ENCODE measurements at places on chromosomes 3 and 15. TPM values are rescaled to one million over a fixed set of nuclear protein-coding genes. Genes with fewer than 3 reads are reported as not detected.

DNA sequence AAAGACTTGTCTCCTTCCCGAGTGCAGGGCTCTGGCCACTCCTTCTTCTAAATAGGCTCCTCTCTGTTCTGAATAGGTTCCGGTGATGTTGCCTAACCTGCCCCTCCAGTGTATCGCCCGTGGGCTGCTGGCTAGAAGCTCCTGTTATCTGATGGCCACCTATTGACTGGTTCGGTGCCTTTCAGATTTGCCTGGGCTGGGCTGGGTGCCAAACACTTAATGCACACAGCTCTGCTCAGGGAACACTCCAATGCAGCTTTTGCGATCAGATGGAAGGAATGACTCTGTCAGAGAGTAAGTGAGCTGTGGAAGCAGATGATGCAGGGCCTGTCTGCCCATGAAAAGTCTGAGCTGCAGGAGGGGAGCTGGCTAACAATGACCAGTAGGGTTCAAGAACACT lies 112.9 kb downstream of the CORO2B start:
- no peak for DNase-seq

DNA sequence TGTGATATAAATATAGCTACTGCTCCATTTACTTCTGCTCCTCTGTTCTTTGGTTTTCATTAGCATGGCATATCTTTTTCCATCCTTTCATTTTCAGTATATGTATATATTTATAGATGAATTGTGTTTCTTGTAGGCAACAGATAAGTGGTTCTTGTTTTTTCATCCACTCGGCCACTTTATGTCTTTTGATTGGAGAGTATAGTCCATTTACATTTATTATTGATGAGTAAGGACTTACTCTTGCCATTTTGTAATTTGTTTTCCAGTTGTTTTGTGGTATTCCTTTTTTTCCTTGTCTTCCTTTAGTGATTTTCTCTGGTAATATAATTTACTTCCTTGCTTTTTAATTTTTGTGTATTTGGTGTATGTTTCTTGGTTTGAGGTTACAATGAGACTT lies 26.8 kb upstream of the COPB2 start:
- DNase-seq, result no peak

DNA sequence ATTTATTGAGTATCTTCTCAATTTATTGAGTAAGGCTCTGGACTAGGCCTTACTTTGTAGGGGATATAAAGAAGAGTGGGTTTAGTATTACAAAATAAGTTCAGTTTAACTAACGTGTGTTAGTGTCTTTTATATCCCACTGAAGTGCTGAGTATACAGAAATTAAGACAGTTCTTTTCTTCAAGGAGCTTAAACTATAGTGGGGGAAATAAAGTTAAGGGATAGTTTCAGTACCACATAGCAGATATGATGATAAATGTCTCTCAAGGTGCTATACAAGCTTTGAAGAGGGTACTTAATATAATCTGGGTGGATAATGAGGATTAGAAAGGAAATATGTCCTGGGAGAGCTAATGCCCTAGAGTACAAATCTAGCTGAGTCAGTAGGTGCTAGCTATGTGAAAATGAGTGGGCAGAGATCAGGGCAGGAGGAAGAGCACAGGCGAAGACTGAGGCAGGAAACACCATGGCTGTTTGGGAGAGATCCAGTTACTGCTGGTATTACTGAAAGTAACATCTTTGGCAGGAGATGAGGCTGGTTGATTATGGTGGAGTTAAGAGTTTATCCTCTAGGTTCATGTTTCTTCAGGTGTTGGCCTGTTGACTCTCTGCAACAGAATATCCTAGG lies 46.0 kb downstream of the TEX9 start:
- DNase-seq, result no peak

P4HTM gene
- total RNA-seq, result 30.4 TPM

CHST13 gene
- total RNA-seq, result not detected

DNA sequence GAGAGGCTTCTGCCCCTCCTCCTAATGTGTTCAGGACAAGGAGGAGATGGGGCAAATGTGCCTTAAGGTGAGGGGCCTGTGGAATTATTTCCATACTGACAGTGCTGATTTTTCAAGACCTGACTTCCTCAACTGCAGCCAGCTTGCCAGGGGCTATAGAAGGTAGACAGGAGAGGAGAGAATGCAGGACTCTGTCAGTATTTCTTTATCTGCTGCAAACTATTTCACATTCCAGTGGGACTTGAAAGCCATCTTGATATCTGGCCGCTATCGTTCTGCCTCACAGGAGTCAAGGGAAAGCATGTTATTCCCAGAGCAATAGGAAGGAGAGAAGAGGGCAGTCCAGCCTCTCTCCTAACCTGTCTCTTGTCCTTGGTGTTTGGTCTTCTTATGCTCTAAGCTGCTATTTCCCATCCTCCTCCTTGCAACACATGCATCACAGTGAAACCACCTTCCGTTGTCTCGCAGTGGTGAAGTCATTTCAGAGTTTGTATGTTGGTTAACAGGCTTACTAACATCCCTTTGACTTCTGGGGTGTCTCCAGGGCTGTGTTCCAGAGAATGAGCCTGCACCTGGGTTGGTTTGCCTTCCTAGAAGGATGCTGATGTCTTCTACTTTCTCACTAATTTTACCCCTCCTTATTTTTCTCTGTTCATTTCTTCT lies 95.1 kb upstream of the MRPS22 start:
- no peak for DNase-seq

Data from activated CD4-positive, alpha-beta T cell treated with anti-CD3 and anti-CD28 coated beads for 36 hours (primary cell).